ENCODE measurements at places on chromosomes 5 and 9.

DNA sequence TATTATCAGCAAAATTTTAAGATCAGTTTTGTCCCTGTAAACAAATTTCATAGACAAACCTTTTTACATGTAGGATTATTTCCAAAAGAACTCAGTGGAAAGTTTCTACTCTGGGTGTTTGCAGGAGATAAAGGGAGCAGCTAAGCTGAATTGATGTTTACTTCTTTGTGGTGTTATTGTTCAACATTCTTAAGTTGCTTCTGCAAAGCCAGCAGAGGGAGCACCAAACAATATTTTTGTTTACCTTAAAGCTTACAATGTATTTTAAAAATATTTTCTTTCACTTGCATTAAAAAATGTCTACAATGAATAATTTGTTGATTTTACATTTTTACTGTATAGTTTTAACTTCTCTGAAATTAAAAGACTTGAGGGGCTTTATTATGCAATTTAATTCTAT lies 135.4 kb downstream of the ATG10 start:
- DNase-seq = no peak

- no peak for DNase-seq
Measured at GRCh38 chr5:171688696-171689495, 96.7 kb upstream of the SMIM23 start.

- no peak for DNase-seq
Measured at GRCh38 chr5:112800891-112801290, 60.2 kb upstream of the SRP19 start.

- DNase-seq = no peak
Measured at GRCh38 chr9:110175275-110175968, 32.5 kb downstream of the C9orf152 start.

DNA sequence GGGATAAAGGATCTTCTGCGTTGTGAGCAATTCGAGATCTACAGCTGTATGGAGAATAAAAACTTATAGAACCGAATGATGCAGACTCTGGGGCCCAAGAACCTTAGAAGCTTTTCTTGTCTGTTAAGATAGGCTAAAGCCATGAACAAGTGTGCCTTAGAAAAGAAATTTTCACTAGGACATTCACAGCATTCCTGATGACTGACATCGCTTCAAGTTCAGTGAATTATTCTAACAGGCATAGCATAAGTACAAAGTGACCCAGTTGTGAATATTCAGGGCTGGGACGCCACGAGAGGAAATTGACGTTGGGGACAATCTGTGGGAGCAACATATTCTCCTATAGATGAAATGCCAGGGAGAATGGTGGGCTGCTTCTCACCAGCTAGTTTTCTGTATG lies 32.0 kb upstream of the PANK3 start:
- no peak for DNase-seq

GRCh38 chr5:30524428-30524827 lies 669.1 kb upstream of the CDH6 start:
- no peak for DNase-seq

DNA sequence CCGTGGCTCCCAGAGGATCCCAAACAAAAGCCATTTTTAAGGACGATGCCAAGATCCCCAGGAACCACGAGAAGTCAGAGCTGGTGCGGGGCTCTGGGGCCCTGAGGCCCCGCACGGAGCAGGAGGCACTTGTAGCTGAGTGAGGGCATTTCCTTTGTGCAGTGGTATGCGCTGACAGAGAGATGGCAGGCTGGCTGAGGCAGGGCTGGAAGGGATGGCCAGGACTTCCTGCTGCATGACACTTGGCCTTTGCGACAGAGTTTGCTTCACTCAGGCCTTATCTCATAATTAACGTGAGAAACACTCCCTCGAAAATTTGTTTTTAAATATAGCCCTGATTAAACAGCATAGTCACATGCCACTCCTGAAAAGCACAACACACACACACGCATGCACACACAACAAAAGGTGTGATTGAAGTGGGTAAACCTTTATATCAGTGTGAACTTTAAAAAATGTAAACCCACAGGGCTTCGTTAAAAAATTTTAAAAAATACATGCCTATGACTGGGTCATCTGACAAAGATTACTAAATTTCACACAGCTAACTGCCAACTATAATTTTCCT lies 536.6 kb downstream of the PDE4D start:
- no peak for DNase-seq

- no peak for DNase-seq
Measured at GRCh38 chr5:73759771-73760170, 133.8 kb downstream of the ARHGEF28 start.

DNA sequence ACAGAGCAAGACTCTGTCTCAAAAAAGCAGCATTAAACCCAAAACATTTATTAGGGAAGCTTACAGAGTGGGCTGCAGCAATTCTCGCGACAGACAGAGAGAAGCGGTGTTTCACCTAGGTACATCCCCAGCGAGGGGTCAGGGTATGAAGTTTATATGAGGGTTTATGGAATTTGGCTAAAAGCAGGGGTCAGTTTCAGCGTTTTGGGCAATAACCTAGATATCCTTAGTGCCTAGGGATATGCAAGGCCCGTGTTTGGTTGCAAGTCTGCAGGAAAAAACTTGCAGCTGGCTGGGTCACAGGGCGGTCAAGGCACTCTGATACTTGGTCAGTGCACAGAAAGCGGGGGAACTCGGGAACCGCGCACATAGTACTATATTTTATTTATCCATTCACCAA lies 649 bp upstream of the GLE1 start:
- DNase-seq = no peak

DNA sequence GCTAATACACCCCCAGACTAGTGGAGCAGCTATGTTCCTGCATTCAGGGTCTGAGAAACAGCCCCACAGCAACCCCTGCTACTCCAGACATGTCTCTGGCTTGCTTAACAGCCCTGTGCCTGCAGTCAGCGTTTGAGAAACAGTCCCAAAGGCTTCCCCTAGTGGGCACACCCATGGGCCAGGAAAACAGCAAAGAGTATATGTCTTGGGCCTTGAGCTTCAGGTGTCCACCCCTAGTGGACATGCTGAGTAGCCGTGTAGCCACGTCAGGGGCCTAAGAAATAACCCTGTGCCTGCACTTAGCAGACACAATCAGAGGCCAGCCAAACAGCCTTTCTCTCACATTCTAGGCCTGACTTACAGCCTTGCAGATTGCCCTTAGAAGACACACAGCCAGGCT lies 698.6 kb downstream of the PTPRD start:
- no peak for DNase-seq

All from effector memory CD4-positive, alpha-beta T cell (primary cell).